Caki2 (cell line): ENCODE measurements at places on chromosomes 5 and 9.

GRCh38 chr5:142551338-142552067 is 134.4 kb downstream of the FGF1 start:
- no peak for DNase-seq

GRCh38 chr9:81671880-81672280 is 17.5 kb downstream of the TLE1 start:
- DNase-seq: no peak

- no peak for DNase-seq
Observed at GRCh38 chr9:129826344-129826743, 2.4 kb upstream of the TOR1A start.

DNA sequence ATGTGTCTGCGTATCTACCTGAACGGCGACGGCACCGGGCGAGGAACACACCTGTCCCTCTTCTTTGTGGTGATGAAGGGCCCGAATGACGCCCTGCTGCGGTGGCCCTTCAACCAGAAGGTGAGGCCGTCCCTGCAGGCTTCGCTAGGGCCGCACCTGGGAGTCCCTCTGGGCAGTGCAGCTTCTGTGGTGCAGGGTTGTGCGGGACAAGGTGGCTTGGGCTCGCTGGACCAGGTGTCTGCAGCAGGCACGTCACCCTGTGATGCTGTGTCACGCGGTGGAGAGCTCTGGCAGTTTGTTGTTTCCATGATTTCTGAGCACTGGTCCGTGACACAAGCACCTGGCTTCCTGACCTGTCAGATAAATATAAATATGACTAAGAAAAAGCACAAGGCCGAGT is 20.7 kb downstream of the FBXW5 start:
- peak; percentile 58 for DNase-seq

DNA sequence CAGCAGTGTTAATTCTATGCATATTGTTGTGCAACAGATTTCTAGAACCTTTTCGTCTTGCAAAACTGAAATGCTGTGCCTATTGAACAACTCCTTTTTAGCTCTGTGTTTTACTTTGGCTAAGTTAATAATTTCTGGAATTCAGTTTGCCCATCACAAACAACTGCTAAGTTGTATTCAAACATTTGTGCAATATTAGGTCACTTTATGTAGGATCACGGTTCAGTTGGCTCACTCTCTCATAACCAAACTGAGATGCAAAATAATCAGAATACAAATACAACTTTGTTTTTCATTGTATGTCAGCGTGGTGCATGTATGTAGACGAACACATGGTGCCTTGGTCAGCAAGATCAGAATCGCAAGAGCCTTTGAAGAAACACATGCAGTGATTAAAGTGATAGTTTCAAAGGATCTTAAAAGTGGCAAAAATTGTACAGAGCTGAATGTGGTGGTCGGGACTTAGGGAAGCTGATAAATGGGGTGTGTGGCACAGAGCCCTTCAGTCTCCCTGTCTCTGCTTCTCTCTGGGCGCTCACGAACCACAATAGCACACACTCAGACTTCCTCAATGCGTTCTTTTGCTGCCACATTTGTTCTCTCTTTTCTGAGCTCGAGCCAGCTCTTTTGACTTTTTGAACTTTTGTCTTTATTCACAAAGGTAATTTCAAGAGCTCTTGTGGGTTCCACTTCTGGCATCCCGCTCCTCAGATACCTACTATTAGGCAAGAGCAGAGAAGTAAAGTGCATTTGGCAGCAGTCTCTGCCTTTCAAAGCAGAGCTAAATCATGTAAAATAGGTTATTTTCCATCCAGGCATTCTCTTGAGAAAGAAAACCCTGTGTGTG is 112.4 kb upstream of the CTSL start:
- DNase-seq: no peak

- DNase-seq: peak; percentile 78
Observed at GRCh38 chr9:113215132-113215531, 5.9 kb downstream of the FKBP15 start.

DNA sequence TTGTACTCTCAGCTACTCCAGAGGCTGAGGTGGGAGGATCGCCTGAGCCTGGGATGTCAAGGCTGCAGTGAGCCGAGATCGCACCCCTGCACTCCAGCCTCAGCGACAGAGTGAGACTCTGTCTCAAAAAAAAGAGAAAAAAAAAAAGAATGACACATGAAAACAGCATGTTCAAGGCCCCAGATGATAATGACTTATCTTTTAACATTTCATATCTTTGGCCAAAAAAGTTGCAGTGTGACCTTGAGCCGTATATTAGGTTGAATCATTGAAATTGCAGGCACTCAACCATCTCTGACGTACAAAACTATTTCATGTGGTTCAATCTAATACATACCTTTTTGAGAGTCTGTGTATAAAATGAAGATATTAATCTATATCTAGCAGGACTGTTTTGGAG is 79.1 kb upstream of the CPEB4 start:
- no peak for DNase-seq

DNA sequence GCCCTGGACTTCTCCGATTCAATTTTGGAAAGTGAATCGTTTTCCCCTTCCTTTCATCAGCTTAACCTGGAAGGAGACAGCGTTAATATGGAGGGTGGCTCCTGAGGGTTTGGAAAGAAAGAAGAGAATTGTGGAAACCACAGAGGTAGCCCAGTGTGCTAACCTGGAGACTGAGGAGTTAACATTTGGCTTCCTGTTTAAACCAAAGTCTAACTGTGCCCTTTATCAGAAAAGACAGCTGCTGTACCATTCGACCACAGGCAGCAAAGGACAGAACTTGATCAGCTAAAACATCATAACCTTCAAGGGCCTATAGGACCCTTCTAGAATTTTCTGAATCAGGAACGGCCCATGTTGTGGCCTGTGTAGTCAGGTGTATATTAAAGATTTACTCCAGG is 735 bp downstream of the IDNK start:
- no peak for DNase-seq

DNA sequence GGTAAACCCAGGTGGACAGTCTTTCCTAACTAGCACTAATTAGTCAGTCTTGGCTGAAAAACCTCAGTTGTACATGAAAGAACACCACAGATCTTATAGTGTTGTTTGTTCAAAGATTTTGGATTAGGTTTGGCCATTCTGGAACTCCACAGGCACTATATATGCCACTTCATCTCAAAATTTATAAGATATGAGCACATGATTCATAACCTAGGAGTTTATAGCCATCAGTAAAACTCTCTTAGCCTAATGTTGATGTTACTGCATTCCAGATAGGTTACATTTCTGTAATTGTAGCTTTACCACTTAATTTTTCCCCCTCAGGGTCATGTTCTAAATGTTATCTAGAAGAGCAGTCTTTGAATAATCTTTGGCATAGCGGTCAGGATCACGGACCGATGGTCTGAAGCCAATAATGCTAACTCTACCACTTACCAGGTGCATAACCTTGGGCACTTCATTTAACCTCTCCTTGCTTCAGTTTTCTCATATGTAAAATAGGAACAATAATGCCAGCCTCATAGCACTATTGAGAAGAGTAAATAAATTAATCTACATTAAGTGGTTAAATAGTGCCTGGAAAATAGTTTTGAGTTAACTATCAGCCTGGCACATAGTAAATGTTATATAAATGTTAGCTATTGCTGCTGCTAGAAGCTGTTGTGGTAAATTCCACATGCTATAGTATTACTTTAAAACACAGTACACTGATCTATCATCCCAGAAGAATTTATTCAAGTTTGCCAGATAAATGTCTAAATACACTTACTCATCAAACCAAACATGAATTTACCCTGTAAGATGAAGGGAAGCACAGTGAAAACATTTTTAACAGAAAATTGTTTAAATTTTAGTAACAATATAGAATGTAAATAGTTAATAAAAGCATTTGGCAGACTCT is 743.9 kb downstream of the NR2F1-AS1 start:
- DNase-seq: no peak

- DNase-seq: peak; percentile 55
Observed at GRCh38 chr9:27529316-27530278, at the start of gene MOB3B. MOB3B (minus strand) TSS chr9:27529814; CDS start chr9:27455550, 74,264 bp downstream.

GRCh38 chr5:104643320-104643719 is 1080.7 kb upstream of the NUDT12 start:
- DNase-seq: no peak

GRCh38 chr9:107809871-107810460 is 320.4 kb upstream of the KLF4 start:
- no peak for DNase-seq

DNA sequence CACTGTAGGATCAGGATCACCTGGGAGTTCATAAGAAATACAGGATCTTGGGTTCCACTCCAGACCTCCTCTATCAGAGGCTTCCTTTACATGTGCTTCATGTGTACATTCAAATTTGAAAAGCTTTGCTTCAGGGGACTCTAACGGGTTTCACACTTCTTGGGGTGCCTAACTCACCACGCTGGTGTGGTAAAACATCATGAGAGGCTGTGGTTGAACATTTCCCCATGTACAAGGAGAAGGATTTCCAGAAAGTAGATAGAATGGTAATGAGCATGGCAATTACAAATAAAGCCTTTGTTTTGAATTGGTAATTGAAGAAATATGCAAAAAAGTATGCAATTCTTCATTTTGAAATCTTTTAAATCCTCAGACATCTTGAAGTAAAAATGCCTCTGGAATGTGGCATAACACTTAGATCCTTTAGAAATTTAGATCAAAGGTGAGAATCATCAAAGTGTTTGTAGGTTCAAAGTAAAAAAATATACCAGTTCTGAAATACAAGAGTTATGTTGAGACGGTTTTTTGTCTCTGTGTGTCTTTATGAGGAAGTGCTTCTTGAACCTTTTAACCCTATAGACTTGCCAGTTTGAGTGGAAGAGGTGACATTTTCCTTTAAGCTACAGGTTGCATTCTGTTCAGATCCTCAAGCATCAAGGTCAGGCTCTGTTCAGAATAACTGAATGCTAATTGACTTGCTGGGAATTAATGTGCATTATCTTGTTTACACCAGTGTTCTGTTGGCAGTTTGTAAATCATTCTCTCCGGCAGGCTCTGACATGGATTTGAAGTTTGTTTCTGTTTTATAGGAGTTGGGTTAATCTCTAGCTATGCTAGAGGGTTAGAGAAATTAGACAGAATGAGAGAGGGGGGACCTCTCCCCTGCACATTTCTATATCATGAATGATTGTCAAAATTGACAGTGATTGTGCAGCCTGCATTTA is 415.3 kb downstream of the MAN2A1 start:
- no peak for DNase-seq

DNA sequence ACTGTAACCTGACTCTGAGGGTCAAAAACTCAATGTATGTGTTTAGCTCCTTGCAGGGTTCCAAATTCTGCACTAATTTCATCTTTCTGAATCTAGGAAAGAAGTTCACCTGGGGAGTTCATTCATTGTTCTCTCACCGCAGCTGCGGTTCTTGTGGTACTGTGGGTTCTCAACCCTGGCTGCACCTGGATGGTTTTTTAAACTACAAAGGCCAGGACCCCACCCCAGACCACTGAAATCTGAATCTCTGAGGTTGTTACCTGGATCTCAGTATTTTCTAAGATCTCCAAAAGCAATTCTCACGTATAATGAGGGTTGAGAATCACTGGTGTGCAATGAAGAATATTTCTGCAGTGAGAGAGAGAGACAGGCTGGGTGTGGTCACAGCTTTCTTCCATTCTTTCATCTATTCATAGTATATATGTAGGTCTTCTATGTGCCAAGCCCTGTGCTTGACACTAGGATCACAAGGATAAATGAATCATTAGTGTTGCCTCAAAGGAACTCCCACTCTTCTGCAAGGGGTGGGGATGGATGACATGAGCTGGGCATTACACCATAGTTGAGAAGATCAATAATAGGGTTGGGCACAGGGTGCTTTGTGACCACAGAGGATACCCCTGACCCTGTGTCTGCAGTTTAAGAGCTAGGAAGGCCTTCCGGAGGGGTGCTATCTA is 109.8 kb downstream of the GALNT10 start:
- no peak for DNase-seq

- DNase-seq: no peak
Observed at GRCh38 chr5:58236498-58236897, 223.4 kb downstream of the PLK2 start.

- no peak for DNase-seq
Observed at GRCh38 chr5:113162770-113163169, 186.2 kb downstream of the DCP2 start.

- no peak for DNase-seq
Observed at GRCh38 chr5:78544561-78545201, 103.9 kb downstream of the LHFPL2 start.

DNA sequence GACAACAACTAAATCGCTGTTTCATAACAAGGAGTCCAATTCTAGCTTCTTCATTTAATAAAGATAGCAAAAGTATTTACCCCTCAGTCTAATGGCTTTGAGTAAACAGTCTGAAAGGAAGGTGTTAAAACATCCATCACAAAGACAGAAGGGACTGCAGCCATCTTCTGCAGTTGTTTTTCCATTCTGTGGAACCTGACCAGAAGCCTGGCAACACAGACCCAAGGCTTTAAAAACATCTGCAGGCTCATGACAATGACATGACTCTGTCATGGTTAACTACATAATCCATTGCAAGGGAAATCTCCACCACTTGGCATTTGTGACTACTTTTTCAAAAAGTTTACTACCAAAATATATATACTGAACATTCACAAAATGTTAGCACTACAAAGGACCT is 51.9 kb downstream of the ELL2 start:
- no peak for DNase-seq

DNA sequence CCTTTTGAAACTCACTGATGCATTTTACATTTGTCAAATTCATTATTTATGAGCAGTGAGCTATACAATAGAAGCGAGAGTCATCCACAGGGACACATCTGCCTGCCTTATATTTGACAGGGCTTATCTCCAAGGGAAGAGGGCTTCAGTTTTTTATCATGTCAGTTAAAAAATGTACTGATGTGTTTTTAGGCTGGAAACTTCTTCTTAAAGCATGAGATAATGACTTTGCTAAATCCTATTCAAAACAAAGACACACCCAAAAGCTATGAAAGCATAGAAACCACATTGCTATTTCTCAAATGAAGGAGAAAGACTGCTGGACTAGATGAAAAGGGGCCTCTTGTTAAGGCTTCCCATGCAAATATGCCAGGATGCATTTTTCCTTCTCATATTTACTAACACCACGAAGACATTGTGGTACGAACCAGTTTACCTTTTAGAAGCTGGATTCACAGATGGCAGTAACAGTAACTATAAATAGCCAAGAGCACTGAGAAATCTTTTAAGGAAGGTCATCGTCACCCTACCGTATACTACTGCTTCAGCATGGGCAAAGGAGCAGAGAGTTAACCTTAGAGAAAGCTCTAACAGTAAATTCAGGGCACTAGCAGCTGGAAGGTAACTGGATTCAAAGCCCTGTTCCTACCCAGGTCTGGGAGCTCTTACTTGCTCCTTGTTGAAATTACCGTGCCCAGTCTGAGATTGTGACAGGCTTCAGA is 86.3 kb upstream of the IFNK start:
- DNase-seq: peak; percentile 14

DNA sequence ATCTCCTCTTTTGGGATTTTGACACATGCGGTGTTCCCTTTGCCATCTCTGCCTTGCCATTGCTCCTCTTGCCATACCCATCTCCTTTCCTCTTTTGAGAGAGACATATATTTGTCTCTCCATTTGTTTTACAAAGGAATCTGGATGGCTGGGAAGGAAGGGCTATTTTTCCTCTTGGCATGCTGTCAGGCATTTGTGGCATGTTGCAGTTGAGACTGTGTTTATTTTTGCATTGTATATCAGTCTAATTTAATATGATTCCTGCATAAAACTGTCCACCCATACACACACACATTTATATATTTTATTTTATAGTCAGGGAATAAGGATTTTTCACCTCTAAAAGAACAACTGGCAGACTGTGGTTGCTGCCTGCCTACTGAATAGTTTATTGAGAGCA is 1105.8 kb upstream of the SEMA6A start:
- DNase-seq: no peak

GRCh38 chr5:83471405-83472212 is at the start of gene VCAN:
VCAN (plus strand) TSS chr5:83471744; CDS start chr5:83483519, 11,775 bp downstream.
- peak; percentile 95 for DNase-seq
